ENCODE measurements at places on chromosomes 6 and 20.

- no peak for DNase-seq
Observed at GRCh38 chr20:38418509-38419204, 16.5 kb downstream of the SNHG17 start.

- DNase-seq: no peak
Observed at GRCh38 chr6:56992036-56992435, 37.1 kb downstream of the BEND6 start.

GRCh38 chr6:134435814-134436280 lies 117.9 kb upstream of the SGK1 start:
- DNase-seq: no peak

DNA sequence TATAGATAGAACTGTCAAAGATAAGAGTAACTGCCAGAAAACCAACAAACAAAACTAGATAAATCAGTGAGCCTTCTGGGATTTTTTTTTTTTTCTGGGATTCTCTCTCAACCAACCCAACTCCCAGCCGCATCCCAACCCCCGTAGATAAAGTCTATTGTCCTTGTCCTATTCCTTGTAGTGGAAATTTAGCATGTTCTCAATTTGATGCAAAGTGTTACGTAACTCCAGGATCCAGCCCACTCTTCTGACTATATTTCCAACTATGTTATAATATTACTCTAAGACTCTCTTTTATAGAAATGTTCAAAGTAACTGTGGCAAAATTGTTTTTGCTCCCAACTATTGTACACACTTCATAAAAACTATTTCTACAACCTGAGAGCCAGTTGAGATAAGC lies 15.4 kb upstream of the CDYL start:
- DNase-seq: no peak

- DNase-seq: peak; percentile 59
Observed at GRCh38 chr20:52312132-52312729, 120.7 kb upstream of the ZFP64 start.

DNA sequence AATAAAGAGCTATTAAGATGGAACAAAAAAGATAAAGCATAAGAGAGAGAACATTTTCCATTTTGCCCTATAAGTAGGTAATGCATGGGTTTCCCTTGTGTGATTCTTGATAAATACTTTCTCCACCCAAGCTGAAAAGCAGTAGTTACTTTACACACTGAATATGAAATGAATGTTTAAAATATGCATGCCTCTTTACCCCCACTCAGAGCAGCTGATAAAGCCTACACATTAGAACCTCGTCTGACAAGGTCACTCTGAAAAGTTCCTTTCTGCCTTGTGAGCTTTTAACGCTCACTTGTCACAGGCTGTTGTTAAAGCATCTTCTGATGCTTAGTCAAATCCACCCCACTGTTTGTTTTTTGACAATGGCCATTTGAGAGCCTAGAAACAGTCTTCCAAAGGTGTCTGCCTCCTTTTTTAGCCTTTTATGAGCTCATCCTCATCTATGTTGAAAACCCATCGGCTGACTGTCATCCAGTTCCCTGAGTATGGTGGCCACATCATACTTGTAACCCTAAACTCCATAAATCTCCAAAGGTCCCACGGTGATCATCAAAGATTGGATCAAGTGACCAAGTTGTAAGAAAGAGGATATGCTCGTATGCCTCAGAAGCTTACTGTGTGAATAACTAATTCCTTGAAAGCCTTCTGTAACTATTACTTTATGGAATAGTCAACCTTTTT lies 102.8 kb downstream of the ATXN1 start:
- DNase-seq: no peak

GRCh38 chr6:160135907-160136655 lies 14.5 kb downstream of the SLC22A1 start:
- DNase-seq: no peak

DNA sequence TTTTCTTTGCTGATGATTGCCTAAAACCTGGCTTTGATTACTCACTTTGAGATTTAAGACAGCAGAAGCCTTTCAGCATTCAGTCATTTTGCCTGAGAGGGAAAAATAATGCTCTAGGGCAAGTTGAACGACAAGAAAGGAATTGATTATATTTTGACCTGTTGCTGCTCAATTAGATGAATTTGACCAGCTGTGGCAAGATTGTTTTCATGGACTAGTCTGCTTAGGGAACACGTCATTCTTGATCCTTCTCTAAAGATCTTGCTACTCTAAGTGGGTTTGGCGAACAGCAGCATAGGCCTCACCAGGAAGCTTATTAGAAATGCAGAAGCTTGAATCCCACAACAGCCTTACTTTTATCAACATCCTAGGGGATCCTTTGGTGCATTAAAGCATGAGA lies 59.7 kb upstream of the PHACTR1 start:
- DNase-seq: no peak

DNA sequence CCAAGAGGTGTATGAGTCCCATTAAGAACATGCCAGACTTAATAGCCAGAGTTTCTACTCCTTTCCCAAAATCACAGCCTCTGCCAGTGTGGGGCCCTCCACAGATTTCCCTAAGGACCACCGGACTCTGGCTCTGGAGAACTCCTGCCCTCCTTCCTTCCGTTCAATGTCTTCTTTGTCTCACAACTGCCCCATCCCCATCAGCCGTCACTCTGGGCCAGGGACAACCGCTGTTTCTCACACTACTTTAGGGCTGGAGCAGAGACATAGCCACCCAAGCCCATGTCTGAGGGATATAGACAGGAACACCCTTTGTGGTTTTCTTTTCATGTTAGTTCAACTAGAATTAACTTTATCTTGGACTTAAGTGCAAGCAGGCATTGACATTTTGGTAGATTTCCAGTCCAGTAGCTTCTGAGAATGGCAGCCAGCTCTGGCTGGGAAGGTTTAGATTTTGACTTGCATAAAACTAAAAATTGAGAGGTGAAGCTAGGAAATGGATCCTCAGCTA lies 6.7 kb upstream of the ACSS1 start:
- DNase-seq: no peak

DNA sequence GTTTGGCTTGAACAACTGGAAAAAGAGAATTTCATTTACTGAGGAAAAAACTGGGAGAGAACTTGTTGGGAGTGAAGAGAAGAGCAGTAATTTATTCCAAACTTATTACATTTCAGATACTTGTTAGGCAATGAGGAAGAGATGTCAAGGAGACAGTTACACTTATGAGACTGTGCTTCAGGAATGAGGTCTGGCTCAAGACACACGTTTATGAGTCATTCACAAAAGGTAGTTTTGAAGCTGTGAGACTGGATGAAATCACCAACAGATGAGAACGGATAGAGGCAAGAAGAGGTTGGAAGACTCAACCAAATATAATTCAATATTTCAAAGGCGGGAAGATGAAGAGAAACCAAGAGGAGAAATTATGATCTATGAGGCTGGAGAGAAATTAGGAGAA lies 70.6 kb upstream of the DEFB112 start:
- no peak for DNase-seq

DNA sequence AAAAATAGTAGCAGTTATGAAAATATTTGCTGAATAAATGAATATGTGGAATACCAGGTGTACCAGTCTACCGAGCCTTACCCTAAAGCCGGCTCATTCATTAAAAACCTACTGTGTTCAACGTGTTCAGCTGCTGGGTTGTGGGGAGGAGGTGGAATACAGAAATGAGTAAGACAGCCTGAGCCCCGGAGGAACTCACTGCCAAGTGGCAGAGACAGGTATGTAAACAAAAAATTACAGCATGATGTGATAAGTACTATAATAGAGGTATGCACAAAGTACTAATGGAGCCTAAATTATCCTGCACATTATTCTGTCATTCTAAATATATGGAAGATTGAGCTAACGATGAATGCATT lies 6.8 kb upstream of the ADTRP start:
- DNase-seq: no peak

Measured in DMS153 (cell line).